ENCODE measurements at places on chromosomes 11 and 22.
A peak's percentile ranks its signal among the peaks of the same experiment; 100 is the strongest.

GRCh38 chr11:32087597-32087996, 3.3 kb upstream of the RCN1 start:
- no peak for DNase-seq

- no peak for DNase-seq
Measured at GRCh38 chr22:42918500-42918899, 61.4 kb upstream of the ARFGAP3 start.

DNA sequence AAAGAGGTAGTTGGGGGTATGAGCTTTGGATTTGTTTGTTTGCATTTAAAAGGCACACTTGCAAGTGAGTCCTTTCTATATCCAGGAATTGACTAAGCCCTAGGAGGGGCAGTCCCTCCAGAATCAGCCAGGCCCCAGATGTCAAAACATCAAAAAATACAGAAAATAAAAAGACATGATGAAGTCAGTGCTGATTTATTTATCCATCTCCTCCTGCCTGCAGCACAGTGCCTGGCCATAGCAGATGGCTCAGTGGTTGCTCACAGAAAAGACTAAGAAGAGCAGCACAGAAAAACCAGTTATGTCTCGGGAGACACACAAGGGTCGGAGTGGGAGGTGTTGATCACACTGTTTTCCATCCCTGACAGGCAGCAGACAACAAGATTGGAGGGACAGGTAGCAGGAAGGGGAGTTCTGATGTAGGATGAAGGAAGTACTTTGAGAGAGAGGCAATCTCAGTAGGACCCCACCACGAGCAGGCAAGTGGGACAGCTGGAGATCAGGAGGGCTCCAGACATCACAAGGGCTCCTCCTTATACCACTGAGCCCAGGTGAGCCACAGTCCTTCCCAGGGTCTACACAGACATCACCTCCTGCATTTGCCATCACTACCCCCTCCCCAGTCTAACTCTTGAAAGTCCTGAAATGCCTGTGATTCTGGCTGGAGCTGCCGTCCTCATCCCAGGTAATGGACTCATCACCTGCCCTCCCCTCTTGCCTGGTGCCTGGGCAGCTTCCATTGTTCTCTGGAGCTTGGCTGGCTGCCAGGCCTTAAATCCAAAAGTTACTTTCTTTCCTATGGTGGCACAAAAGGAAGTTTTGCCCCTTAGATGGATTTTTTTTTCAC, 32.3 kb downstream of the TMPRSS5 start:
- no peak for DNase-seq

- DNase-seq = peak; percentile 58
Measured at GRCh38 chr22:26656891-26657851, at the start of gene MIAT. MIAT (plus strand) TSS chr22:26657588.

- DNase-seq = no peak
Measured at GRCh38 chr11:8586184-8586583, 7.8 kb downstream of the STK33 start.

GRCh38 chr11:130533113-130533798, 84.8 kb downstream of the ADAMTS15 start:
- no peak for DNase-seq
